ENCODE measurements at places on chromosomes 16 and 17. TPM values are rescaled to one million over a fixed set of nuclear protein-coding genes. Genes with fewer than 3 reads are reported as not detected.

Gene SPNS3
- 4.3 TPM for polyA plus RNA-seq

Gene CACNA1G
- polyA plus RNA-seq, result 0.02 TPM

- DNase-seq, result no peak
- H3K27me3 ChIP-seq, result no peaks in the 10 kb centered on the region
- H3K4me1 ChIP-seq, result no peaks in the 10 kb centered on the region
- no peaks in the 10 kb centered on the region for H3K36me3 ChIP-seq
- no peak overlapping the region for H3K4me3 ChIP-seq
Measured at GRCh38 chr17:54992797-54993639, 24.5 kb downstream of the STXBP4 start.

GRCh38 chr17:60395508-60396065 lies 3.7 kb upstream of the USP32 start:
- peaks cover 75% of the 10 kb centered on the region for H3K4me1 ChIP-seq
- no peak for DNase-seq
- H3K4me3 ChIP-seq, result no peak overlapping the region
- peak overlapping the region; percentile 92 for H3K27ac ChIP-seq
- no peaks in the 10 kb centered on the region for H3K36me3 ChIP-seq

GRCh38 chr17:31064707-31065106 lies 30.1 kb upstream of the NF1 start:
- no peak overlapping the region for H3K27ac ChIP-seq
- DNase-seq, result no peak
- no peaks in the 10 kb centered on the region for H3K36me3 ChIP-seq
- no peak overlapping the region for H3K4me3 ChIP-seq
- no peaks in the 10 kb centered on the region for H3K27me3 ChIP-seq

GRCh38 chr16:61858988-61859387 lies 177.2 kb downstream of the CDH8 start:
- H3K27ac ChIP-seq, result no peak overlapping the region
- H3K4me3 ChIP-seq, result no peak overlapping the region
- H3K4me1 ChIP-seq, result no peaks in the 10 kb centered on the region
- no peaks in the 10 kb centered on the region for H3K27me3 ChIP-seq
- H3K36me3 ChIP-seq, result no peaks in the 10 kb centered on the region
- no peak for DNase-seq

DNA sequence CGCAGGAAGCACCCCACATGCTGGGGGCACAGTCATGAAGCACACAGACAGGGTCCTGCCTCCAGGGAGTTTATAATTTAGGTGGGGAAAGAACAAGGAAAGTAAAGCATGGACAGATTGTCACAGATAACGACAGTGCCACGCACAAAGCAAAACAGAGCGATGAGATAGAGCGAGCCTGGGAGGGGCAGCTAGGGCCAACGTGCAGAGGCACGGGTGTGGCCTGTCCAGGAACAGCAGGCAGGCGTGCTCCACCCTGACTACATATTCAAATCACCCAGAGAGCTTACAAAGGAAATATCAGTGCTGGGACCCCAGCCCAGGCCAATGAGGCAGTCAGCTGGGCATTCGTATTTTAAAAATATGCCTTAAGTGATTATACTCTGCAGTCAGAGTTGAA lies 16.8 kb downstream of the LGALS9 start:
- DNase-seq, result no peak
- H3K27ac ChIP-seq, result peak overlapping the region; percentile 21
- H3K36me3 ChIP-seq, result peaks cover 59% of the 10 kb centered on the region
- H3K27me3 ChIP-seq, result no peaks in the 10 kb centered on the region
- no peak overlapping the region for H3K4me3 ChIP-seq

GRCh38 chr16:84307209-84307954 lies 12.7 kb downstream of the WFDC1 start:
- no peak overlapping the region for H3K27ac ChIP-seq
- no peaks in the 10 kb centered on the region for H3K27me3 ChIP-seq
- H3K4me3 ChIP-seq, result no peak overlapping the region
- no peak for DNase-seq
- peaks cover 13% of the 10 kb centered on the region for H3K4me1 ChIP-seq
